ENCODE measurements at places on chromosomes 6 and 20. TPM values are rescaled to one million over a fixed set of nuclear protein-coding genes. Genes with fewer than 3 reads are reported as not detected.

ADGRG6 gene
- total RNA-seq = 20.6 TPM

EZR gene
- 247 TPM for total RNA-seq

HLA-DOB gene
- total RNA-seq = 2.2 TPM

CUL7 gene
- 15.2 TPM for total RNA-seq

POPDC3 gene
- total RNA-seq = 3.3 TPM

NNAT gene
- 1.8 TPM for total RNA-seq
